ENCODE measurements at places on chromosomes 1 and 21.
A peak's percentile ranks its signal among the peaks of the same experiment; 100 is the strongest.

- DNase-seq: no peak
Observed at GRCh38 chr1:17347769-17348592, 24.0 kb upstream of the PADI6 start.

DNA sequence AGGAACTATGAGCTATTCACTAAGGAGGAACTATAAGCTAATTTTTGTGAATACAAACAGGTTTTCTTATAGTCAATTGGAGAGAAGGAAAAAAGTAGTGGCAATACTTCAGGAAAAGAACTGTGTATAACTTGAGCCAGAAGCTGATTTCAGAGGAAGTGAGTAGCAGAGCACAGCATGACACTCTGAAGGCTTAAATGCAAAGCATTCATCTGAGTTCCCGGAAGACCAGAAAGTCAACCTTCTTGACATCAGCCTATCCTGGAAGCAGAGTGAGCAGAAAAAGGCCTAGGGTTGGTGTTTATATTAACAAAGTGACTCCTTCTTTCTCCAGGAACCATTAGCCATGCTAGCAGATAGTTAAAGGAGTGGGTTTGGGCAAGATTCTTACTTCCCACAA is 545.2 kb downstream of the MRPL39 start:
- no peak for DNase-seq

DNA sequence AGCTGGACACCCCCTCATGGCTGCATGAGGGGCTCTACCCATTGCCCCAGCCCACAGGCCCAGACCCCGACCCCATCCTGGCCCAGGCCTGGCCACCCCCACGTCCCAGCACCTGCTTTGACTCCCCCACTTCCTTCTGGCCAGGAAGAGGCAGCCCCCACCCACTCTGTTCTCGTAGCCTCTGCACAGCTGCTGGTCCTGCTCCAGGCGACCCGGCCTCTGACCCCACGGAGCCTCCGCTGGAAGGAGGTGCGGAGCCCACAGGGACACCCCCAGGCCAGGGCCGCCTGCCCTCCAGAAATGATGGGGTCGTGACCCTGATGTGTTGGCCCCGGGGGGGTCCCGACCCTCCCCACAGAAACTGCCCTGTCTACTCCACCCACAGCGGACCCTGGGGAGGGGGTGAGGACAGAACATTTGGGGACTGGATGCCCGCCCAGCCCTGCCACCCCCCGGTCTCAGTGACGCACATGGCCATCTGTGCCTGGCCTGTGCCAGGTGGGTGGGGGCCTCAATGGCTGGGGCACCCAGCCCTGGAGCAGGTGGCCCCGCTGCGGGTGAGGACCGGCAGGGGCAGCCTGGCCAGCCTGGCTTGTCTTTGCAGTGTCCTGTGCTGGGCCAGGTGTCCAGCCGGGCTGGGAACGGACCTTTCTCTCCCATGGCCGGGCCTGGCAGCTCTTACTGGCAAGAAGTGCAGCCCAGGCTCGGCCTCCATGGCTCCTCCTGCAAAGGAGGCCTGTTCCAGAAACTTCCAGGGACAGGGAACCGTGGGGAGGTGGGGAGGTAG is 78.6 kb downstream of the MORN1 start:
- no peak for DNase-seq

DNA sequence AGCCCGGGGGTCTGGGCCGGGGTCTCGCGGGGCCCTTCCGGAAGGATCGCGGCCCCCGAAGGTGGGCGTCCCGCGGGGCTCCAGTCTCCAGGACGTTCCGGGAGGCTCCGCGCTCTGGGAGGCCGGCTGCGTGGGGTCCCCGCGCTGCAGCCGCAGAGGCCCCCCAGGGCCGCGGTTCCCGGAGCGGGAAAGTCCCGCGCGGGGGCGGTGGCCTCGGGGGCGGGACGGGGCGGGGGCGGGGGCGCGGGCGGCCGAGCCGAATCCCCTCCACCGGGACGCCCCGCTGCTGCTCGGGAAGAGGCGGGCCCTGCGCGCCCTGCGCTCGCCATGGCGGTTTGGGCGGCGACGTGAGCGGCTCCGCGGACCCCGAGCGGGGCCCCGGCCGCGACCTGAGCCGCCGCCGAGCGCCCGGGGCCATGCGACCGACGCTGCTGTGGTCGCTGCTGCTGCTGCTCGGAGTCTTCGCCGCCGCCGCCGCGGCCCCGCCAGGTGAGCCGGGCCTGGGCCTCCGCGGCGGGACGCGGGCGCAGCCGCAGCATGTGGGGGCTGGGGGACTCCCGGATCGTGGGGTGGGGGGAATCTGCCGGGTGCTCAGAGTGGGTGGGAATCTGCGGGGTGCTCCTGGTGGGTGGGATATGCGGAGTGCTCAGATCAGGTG is at the start of gene IFNGR2:
IFNGR2 (plus strand) TSS at position 286 of the 658 bp plus-strand sequence; CDS start at position 417, 131 bp downstream.
- DNase-seq: peak; percentile 64

GRCh38 chr1:7863756-7864328 is 11.0 kb upstream of the UTS2 start:
- DNase-seq: no peak

- no peak for DNase-seq
Observed at GRCh38 chr1:72394457-72394856, 112.1 kb upstream of the NEGR1 start.

DNA sequence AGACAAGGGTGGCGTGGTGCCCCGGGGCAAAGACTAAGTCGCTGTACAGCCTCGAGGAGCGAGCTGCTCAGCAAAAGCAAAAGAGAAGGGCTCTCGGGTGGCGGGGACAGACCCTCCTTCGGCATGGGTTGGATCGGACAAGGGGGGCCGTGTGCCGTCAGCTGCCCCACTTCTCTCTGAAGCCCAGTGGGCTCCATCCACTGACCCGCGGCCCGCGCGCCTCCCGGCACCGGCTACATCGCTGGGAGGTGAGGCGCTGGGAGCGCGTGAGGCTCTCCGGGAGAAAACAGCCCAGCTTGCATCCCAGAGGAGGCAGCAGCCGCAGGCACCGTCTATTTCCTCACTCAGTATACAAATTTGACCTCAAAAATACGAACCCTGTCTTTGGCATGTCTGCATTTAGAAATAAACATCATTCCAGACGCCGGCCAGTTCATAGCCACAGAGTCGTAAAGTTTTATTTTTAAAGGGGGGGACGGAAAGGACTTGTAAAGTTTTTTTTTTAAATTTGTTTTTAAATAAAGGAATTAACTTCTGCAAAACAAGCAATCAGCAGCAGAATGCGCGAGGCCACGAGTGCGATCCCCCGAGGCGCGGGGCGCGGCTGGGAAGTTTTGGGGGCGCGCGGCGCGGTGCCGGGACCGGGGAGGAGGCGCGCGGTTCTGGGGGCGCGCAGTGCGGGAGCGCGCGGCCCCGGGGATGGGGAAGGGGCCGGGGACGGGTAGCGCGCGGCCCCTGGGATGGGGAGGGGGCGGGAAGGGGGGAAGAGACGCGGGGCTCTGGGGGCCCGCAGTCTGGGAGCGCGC is 689 bp upstream of the GPR137B start:
- peak; percentile 33 for DNase-seq

- no peak for DNase-seq
Observed at GRCh38 chr1:220084460-220084859, 5.1 kb downstream of the BPNT1 start.

- no peak for DNase-seq
Observed at GRCh38 chr1:54332781-54333585, 73.2 kb downstream of the SSBP3 start.

GRCh38 chr1:44521378-44522080 is 116.5 kb downstream of the RNF220 start:
- DNase-seq: no peak

DNA sequence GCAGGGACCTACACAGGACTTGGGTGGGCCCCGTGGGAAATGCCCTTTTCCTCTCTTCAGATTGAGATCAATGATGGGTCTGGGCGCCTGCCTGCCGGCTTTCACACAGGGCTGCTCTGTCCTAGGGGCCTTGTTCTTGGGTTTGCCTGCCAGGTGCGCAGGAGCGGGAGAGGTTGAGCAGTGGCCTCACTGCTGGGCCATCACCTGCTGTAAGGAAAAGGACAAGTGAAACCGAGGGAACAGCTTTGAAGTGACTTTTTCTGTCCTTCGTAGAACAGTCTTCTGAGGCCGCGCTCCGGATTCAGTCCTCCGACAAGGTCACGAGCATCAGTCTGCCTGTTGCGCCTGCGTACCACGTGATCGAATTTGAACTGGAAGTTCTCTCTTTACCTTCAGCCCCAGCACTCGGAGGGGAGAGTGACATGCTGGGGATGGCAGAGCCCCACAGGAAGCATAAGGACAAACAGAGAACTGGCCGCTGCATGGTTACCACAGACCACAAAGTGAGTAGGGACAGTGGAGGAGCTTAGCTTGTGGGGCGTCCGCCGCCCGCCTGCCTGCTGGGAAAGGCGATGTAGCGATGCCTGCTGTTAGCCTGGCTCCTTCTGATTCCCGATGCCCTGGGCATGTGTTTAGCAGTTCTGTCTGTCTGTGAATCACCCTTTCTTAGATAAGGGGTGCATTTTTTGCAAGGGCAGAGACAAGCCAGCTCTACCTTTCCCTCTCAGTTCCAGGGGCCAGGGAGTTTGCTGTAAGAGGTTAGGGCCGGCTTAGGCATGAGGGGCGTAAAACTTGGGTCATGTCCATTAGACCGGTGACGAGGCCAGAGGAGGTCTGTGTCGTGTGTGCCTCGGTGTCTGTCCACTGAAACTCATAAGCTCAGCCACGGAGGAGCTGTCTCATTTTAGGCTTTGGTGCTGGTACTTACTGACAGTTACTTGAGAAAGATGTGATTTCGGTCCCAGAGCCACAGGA is 19.5 kb upstream of the PWP2 start:
- no peak for DNase-seq

DNA sequence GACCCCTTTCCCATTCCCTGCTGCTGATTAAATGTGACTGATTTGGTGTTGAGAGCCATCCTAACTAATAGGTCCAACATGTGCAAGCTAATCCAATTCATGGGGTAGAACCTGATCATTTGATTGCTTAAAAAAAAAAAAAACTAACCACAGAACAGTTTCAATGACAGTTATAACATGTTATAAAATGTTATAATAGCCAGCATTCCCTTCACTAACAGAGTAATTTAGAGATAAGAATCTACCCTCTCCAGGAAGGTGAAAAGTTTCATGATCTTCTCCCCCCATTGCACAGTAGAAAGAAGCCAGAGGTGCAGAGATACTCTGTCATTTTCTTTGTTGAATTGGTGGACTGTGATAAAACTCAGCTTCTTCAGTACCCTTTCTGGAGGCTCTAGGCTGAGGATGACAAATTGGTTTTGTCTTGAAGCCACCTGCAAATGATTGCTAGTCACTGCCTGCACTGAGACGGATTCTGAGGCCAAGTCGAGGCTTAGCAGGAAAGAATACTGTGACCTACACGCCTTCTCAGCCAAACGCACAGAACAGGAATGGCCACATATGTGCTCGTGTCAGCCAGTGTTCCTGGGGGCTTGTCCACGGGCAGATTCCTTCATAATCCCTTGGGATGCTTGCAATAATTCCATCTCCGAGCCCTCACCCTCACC is 215.7 kb upstream of the IRF2BP2 start:
- DNase-seq: no peak

DNA sequence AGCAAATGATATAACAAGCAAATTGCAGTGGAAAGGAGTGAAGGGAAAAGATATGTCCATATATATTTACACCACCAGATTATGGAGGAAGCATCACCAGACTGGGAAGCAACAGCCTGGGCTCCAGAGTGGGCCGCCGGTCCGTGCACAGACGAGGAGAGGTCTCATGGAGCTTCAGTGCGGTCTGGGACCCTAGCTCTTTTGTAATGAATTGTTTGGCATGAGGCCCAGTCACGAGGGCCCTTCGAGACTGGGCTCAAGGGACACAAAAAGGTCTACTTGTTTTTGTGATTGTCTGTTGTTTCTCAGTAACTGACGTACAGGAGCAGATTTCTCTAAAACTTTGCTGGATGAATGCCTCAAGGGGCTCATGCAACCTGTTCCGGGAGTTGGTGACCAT is 12.9 kb upstream of the STUM start:
- DNase-seq: no peak

GRCh38 chr1:78834201-78834741 is 172.3 kb downstream of the ADGRL4 start:
- no peak for DNase-seq

GRCh38 chr1:246351721-246352120 is 155.4 kb downstream of the SMYD3 start:
- no peak for DNase-seq

- no peak for DNase-seq
Observed at GRCh38 chr21:32046191-32046590, 173.4 kb downstream of the HUNK start.

DNA sequence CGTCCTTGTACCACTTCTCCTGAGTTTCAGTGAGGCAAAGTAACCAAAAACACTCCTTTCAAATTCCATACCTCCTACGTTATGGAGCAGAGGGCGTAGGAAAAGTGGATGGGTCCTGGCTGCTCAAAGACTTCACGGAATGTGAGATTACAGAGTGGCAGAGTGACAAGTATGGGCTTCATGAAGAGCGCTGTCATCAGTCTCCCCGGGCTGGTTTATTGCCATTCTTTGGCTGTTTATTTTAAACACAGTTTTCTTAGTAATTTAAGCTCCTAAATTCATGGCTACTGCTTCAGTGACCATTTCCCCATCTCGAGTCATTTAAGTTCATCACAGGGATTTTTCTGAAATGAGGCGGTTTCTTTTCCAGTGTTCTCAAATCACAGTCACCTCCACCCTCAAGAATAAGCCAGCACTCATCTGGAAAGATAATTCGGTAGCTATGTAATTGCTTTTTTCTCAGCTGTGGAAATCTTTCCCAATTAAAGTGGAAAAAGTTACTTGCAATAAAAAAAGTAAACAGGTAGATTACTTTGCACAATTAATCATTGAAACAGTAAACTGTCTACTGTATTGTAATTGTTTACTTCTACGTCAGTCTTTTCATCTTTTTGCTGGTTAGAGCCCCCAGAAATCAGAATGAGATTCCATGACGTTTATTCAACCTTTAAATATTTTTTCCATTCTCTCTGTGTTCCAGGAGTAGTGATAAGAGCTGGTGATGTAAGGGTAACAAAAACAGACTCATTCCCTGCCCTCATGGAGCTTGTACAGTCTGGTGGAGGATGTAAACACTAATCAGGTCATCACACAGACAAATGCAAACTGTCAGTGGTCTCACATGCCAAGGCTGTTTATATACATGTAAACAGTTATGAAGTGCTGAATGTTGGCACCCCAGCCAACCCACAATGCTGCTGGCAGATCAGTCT is 3.0 kb upstream of the SMYD2 start:
- DNase-seq: no peak

- no peak for DNase-seq
Observed at GRCh38 chr1:116255486-116256285, 117.4 kb upstream of the ATP1A1 start.

DNA sequence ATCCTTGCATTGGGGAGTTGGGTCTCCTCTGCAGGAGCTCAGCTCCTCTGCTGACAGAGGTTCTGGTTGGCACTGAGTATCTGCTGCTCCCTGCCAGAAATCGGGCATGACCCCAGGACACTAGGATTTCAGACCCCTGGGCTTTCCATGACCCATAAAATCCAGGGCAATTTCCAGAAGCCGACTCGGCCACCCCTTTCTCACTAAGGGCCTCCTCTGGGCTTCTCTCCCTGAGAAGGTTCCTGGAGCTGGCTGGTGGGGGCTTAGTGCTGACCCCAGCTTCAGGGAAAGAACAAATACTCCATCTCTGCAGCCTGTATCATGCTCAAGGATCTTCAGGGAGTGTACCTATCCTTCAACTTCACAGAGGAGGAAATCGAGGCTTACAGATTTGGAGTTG is 603.4 kb downstream of the PTPRU start:
- no peak for DNase-seq
